ENCODE measurements at places on chromosomes 1 and 21.

- DNase-seq, result no peak
Observed at GRCh38 chr1:156497078-156497742, 3.4 kb downstream of the MEF2D start.

DNA sequence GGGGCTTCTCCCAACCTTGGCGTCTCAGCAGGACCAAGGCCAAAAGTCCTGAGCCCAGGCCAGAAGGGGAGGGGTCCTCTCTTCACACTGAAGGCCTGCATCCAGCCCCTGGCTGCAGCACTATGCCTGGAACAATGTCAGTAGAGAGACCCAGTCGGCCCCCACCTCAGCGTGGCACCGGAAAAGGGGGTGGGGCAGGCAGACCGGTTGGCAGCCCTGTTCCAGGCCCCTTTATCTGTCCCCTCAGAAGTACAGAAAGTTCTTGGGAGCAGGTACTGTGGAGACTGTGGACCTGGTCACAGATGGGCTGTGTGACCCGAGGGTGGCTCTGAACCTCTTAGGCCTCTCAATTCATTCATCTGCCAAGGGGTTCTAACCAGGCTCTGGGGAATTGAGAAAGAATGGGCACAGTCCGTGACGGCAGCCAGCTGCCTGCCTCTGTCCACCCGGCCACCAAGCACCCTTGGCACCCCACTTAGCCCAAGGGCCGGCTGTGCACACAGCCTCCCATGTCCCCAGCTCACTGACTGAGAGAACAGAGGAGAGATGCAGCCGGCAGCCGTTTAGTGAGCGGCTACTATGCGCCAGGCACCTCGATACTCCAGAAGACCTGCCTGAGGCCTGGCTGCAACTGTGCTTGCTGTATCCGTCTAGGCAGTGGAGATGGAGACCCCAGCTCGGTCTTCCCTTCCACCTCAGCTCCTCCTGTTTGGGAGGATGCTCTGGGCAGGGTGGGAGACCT is 23.9 kb downstream of the RUNX3 start:
- DNase-seq, result no peak

GRCh38 chr1:158638146-158638545 is 33.1 kb downstream of the OR10Z1 start:
- no peak for DNase-seq

- no peak for DNase-seq
Observed at GRCh38 chr1:11606775-11607174, 47.5 kb downstream of the FBXO2 start.

DNA sequence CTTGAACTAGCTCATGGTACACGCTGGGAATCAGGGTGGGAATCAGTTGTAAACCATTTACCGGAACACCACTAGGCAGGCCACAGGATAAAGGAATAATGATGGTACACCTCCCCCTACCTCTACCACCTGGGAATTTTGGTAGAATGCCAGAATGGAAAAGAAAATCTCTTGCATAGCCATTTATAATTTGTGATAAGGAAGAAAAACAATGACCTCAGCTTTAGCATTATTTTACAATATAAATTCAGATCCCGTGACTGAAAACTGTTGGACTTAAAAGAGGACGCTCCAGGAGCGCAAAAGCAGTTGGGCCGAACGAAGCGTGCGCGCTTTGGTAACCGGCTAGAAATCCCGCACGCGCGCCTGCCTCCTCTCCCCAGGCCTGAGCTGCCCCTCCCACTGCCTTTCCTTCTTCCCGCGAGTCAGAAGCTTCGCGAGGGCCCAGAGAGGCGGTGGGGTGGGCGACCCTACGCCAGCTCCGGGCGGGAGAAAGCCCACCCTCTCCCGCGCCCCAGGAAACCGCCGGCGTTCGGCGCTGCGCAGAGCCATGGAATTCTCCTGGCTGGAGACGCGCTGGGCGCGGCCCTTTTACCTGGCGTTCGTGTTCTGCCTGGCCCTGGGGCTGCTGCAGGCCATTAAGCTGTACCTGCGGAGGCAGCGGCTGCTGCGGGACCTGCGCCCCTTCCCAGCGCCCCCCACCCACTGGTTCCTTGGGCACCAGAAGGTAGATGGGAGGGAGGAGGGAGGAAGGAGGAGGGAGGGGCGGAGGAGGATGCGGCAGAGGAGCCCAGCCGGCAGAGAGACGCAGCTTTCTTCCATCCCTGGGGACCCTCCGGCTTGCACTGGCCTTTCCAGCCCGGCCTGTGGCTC is at the start of gene CYP4X1:
TSS of gene CYP4X1 (plus strand) at position 402 of the 873 bp plus-strand sequence. CDS start at position 551, 149 bp downstream.
- no peak for DNase-seq

GRCh38 chr1:112325504-112325903 is 70.5 kb upstream of the CTTNBP2NL start:
- no peak for DNase-seq

GRCh38 chr1:28538286-28538685 is 14.6 kb upstream of the TRNAU1AP start:
- no peak for DNase-seq
